ENCODE measurements at places on chromosomes 13 and 19.
A peak's percentile ranks its signal among the peaks of the same experiment; 100 is the strongest.

- DNase-seq: no peak
Measured at GRCh38 chr13:85853161-85853894, 54.1 kb upstream of the SLITRK6 start.

- no peak for DNase-seq
Measured at GRCh38 chr13:26590951-26591350, 33.5 kb downstream of the WASF3 start.

DNA sequence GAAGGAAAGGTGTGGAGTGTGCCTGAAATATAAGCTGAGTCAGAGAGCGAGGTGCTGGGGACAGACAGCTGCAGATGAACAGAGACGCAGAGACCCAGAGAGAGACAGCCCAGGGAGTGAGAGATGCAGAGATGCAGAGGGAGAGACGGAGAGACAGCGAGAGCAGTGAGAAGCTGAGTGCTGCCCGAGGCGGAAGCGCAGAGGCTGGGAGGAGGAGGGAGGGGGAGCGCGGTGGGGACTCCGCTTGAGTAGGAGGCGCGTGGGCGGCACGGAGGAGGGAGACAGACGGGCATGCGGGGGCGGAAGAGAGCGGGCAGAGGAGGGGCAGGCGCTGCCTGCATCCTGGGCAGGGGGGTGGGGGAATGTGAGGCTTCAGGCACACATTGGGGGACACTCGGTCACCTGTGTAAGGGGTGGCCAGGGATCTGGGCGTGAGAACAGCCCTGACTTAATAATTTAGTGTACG, 25.7 kb downstream of the SLC8A2 start:
- DNase-seq: peak; percentile 56

DNA sequence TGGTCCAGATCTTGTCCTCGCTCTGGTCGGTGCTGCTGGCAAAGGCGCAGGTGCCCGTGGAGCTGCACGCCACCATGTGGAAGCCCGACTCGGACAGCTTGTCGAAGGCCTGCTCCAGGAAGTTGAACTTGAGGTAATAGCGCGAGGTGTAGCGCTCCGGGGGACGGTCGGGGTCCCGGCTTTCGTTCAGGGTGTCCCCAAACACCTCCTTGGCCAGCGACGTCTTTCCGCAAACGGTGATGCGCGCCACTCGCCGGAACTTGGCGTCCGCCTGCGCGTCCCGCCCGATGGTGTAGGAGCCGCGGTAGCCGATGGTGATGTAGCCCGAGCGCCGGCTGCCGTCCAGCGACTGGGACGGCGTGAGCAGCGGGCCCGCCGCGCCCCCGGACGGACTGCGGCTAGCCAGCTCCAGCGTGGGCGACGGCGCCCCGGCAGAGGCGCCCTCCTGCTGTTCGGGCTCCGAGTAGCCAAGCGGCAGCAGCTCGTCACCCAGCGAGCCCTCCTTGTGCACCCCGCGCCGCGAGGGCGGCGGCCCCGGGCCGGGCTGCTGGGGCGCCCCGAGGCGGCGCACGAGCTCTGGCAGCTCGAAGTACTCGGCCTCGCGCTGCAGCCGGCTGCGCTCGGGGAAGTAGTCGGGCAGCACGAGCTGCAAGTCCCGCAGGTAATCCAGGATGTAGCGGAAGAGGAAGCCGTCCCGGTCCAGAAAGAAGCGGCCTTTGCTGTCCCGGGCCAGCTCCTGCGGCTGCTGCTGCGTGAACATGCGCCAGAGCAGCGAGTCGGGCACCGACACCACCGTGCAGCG, 801 bp downstream of the KCTD12 start:
- DNase-seq: peak; percentile 40

GRCh38 chr19:722553-723101, 13.9 kb downstream of the PALM start:
- DNase-seq: no peak

DNA sequence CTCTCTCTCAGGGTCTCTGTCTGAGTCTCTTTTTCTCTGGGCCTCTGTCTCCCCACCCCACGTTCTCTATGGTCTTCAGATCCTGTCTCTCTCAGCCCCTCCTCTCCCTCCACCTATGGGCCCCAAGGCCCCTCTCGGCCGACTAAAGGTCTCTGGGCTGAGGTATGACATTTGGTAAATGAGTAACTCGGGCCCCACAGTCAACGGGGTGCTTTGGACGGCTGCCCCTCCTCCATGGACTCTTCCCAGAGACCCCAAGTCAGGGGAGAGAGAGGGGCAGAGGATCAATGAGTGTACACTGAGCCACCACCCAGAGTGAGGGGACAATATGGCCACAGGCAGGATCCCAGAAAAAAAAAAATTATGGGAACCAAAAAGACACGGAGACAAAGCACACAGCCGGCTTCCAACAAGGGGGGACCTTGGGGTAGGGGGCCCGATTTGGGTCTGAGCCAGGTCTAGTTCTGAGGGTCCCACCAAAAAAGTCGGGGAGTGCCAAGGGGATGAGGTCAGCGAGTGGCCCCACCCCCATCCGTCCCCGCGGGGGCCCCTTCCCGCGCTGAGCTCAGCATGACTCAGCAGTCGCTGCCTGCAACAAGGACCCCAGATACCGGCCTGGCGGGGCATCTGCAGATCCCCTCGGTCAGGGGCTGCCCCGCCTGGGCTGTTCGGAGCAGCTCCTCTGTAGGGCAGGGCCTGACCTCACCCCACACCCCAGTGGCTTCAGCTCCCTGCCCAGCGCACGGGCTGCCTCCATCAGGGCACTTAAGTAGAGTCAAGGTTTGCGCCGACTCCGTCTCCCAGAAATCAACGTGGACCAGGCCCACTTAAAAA, 1.5 kb upstream of the FTL start:
- DNase-seq: peak; percentile 67

- no peak for DNase-seq
Measured at GRCh38 chr13:55230570-55230908, 1910.2 kb upstream of the PRR20A start.

DNA sequence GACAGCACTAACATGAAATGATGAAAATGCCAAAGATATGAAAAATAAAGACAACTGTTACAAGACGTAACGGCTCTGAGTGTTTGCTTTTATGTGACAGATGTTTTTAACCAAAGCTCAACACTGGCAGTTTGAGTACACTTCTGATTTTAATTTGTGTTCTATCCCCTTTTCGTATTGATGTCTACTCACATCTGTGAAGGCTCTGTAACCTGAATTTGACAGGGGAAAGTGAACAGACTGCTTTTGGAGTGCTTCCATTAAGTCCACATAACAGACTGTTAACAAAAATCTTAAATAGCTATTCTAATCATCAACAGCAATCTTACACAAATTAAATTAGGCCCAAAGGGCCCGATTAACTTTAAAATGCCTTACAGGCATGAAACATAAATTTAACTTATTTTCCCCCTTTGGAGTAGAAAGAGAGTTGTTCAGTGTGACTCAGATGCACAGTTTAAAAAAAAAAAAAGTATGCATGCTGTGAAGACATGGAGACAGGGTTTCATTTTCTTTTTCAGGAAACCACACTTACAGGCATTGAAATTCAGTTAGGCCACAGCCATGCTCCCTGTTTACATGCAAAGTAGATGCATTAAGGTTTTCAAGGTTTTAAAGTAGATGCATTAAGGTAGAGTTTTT, 16.3 kb upstream of the RNASEH2B start:
- DNase-seq: no peak

DNA sequence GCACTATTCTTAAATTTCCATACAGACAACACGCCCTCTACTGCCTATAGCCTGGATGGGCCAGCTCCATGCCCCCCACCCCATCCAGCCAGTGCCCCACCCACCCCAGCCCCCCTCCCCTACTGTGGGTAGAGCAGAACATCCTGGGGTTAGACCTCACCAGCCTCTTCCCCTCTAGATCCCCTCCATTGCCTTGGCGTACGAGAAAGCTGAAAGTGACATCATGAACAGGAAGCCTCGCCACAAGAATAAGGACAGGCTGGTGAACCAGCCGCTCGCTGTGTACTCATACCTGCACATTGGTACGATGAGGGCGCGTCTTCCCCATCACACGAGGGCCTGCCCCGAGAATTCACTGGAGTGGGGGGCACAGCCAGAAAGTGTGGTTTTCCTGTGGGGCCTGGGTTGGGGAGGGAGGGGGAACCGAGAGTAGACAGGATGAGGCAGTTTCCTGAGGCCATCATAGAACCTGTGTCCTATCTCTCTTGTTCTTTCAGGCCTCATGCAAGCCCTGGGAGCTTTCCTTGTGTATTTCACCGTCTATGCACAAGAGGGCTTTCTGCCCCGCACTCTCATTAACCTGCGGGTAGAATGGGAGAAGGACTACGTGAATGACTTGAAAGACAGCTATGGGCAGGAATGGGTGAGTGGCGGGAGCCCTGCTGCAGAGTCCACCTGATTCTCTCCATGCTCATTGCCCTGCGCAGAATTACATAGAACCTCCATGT, 29.1 kb downstream of the ATP12A start:
- DNase-seq: peak; percentile 28

DNA sequence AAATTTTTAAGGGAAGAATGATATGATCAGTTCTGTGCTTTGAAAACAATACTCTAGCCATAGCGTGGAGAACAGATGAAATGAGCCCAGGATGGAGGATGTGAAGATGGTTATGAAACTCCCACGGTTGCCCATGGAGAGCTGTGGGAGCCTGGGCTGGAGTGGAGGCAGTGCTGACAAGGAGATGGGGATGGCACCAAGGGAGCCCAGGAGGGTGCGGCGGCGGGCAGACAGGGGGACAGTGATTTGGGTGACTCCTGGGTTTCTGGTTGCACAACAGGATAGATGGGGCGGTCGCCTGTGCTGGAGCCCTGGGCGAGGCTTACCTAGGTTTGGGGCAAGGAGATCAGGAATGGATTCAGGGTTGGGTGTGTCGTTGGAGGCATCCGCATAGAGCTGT, 15.9 kb downstream of the ARHGEF7 start:
- DNase-seq: no peak

DNA sequence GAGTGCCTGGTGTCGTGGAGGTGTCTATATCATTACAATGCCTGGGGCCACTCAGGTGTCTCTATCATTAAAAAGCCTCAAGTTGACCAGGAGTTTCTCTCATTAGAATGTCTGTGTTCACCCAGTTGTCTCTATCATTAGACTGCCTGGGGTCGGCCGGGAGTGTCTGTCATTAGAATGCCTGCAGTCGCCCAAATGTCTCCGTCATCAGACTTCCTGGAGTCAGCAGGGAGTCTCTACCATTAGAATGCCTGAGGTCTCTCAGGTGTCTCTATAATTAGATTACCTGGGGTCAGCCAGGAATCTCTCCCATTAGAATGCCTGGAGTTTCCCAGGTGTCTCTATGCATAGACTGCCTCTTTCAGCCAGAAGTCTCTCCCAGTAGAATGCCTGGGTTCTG, 1477.6 kb downstream of the UQCRFS1 start:
- DNase-seq: no peak

DNA sequence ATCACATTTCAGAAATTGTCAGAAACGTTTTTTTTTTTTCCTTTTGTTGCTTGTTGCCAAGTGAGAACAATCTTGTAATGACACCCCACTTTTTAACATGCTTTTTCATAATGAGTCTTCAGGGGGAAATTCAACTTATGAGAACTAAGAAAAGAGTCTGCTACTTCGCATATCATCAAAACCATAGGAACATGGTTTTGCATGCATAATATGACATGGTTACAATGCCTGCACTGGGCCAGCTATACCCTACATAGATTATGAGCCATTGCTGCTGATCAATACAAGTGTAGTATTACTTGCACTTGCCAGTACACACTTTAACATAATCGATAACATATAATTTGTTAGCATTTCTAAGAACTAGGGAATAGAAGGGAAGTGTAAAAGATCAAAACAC, 191.0 kb upstream of the NBEA start:
- no peak for DNase-seq

DNA sequence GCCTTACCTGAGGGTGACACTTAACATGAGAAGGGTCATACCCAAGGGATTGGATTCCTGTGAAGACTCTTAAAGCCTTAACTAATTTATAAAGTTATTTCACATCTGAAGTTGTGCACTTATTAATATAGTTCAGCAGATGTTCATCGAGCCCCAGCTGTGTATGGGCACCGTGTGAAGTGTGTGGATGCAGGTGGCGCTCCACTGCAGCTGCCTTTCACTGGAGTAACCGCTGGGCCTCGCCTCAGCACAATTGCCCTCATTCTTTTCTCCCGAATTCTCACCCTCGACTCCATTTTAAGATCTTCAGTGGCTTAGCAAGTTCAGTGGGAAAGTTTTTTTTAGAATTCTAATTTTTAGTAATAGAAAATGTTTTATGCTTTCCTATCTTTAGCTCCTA, 66.2 kb downstream of the DPY19L3 start:
- DNase-seq: no peak

DNA sequence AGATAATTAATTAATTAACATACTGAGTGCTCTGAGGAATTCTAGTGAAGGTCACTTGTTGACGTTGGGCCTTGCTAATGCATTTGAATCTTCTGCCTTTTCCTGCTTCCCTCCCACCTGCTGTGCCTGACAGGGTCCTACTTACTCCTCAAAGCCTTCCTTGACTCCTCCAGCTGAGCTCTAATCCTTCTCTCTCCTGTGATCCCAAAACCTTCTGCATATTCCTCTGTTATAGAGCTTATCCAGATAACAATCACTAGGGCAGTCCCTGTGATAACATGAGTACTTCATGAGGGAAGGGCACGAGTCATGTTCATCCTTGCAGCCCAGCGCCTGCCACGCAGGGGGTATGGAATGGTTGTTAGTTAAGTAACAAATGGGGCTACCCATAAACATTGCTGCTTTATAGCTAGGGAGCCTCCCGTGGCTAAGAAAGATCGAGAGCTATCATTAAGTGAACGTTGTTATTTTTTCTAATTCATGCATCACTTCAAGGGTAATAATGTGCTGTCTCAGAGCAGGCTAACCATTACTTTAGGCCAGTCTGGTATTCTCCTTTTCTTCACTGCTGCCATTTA, 19.1 kb upstream of the SPATA13 start:
- no peak for DNase-seq

GRCh38 chr19:8255426-8256125, 46.4 kb downstream of the CERS4 start:
- DNase-seq: no peak

- DNase-seq: no peak
Measured at GRCh38 chr19:30778961-30779715, 407.0 kb downstream of the ZNF536 start.

DNA sequence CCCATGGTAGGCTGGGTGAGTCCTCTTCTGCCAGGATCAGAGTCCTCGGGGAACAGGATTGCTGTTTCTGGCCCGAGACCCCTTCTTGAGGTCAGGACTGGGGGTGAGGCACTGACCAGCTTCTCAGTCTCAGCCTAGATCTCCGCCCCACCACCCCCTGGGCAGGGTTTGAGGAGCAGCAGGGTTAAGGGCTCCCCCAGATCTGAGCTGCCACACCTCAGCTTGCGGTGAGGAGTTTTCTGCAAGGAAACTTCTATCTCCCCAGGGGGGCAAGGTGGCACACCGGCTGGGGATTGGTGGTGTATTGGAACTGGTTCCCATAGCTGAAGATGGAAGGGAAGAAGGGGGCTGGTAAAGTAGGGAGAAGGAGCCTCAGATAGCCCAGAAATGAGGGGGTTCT, 19.5 kb downstream of the CHST8 start:
- DNase-seq: no peak

All from stimulated activated CD4-positive, alpha-beta T cell treated with anti-CD3 and anti-CD28 coated beads, Interleukin-12 subunit alpha, Interleukin-12 subunit beta, amount 100 ng/mL, for 4 hours (primary cell).